ENCODE measurements at places on chromosomes 13 and 19.

DNA sequence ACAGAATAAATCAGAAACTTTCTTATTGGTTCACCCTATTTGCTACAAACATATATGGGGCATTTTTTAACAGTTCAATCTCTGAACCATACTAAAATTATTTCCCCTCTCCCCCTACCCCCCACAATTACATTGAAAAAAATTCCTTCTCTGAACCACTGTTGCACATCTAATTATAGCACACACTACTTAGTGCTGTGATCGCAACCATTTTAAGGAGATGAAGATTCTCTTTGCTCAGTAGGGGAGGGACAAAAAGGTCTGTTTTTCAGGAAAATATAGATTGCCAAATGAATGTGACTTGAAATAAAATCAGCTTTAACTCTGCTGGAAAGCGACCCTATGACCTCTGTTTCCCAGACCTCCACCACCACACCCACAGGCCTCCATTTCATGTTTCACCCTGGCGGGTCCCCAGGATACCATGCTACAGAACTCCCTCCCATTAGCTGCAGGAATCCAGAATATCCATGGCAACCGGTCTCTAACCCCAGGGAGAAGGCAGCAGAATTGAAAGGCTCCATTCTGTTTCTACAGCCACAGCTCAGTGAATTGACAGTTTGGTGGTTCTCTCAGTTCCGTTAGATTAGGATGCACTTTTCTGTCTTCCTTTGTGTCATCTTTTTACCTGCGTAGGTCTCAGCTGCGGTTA lies 286.3 kb downstream of the TBC1D4 start:
- no peak for DNase-seq

DNA sequence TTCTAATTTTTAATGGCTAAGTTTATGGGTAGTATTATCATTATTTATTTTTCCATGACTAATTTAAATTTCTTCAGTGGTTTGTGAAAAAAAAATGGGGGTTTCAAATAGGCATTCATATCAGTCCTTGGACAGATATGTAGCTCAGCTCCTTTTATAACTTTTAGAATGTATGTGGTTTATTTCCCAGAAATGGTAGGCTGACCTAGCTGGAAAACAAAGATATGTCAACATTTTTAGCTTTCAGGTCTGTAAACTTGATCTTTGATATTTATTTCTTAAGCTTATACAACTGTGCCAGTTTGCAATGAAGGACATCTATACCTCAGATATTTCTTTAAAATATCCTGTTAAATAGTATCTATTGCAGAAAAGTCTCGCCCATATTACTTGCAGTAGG lies 1815.5 kb downstream of the SLITRK5 start:
- DNase-seq: no peak

DNA sequence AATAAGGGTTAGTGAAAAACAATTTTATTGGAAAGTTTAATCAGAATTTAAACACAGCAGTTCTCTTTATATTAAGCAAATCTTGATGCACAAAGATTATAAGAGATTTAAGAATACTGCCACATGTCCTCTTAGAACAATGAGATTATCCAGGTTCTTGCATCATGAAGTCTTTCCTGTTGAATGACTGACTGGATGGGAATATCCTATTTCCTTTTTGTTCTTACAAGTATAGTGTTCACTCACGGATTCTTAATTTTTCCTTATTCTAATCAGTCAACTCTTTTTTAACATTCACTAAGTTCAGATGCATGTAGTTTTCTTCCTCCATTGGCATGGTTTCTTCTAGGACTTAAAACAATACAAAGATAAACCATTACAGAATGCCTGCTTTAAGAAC lies 10.1 kb downstream of the URI1 start:
- DNase-seq: no peak

DNA sequence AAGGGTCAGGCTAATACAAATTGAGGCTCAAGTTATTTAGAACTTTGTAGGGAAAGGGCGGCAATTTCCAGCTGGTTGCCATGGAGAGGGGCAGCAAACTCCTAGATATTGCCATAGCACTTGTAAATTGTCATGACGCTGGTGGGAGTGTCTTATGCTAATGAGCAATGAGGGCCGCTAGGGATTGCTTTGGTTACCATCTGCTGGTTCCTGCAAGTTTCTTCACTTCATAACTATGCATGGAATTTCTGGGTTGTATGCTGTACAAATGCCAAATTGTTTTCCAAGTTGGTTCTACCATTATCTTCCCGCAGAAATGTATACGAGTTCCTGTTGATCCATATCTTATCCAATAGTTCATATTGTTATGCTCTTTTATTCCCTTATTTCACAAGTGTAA lies 1339.4 kb downstream of the EFNB2 start:
- DNase-seq: no peak

GRCh38 chr19:7705387-7706187 lies 3.7 kb upstream of the FCER2 start:
- DNase-seq: no peak
